DND-41 (cell line): ENCODE measurements at places on chromosomes 3 and 15.

- DNase-seq, result no peak
These were observed 17.9 kb upstream of the ADIPOQ start for GRCh38 chr3:186824430-186825139.

DNA sequence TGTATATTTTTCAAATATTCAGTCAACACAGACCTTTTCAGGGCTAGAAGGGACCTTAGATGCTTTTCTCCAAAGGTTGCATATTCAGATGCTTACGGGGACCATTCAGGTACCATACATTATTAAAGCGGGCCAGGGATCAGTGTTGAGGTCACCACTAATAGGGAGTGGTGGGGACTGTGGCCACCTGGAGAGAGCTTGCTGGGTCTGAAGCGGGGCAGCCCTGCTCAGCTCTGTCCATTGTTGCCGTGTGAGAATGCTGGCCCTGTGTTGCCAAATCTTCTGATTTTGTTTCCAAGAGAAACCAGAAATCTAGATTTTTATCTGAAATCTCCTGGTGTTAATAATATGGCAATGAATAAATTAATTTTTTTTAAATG, 23.7 kb downstream of the ABHD2 start:
- no peak for DNase-seq

GRCh38 chr3:139519998-139520737, 19.4 kb downstream of the RBP1 start:
- peak; percentile 9 for DNase-seq

- DNase-seq, result no peak
These were observed 1.9 kb downstream of the CD200 start for GRCh38 chr3:112334691-112335433.

DNA sequence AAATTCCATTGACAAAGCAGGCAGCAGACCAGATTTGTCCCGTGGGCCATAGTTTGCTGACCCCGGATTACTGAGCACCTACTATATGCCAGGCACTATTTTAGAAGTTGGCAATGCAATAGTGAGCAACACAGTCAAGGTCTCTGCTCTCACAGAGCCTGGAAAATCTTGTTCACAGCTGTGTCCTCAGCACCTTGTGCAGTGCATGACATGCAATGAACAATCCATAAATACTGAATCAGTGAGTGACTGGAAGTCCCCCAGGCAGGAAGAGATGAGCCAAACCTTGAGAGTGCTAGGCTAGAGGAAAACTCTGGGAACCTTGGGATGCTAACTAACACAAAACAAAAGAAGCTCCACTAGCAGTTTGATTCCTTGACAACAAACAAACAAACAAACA, 14.4 kb downstream of the TM4SF1 start:
- DNase-seq, result no peak

- DNase-seq, result no peak
These were observed 12.4 kb downstream of the RTP2 start for GRCh38 chr3:187689984-187690383.

DNA sequence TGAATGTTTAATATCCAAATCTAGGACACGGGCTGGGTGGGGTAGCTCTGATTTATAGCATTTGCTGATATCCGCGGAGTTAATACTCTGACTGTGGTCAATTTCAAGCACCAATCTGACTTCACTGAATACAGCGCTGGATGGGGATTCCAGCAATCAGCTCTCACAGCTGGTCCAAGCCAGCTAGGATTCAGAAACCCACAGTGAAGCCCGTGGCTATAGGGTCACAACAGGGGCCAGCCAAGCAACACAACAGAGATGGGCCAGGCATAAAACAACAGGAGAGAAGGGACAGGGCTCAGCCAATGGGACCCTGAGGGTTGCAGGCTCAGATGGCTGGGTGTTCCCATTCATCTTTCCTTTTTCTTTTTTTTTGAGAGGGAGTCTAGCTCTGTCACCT, 5.4 kb upstream of the LMAN1L start:
- no peak for DNase-seq
